CD14-positive monocyte (primary cell): ENCODE measurements at places on chromosomes 5 and 9.
A peak's percentile ranks its signal among the peaks of the same experiment; 100 is the strongest.

- H3K4me1 ChIP-seq, result no peaks in the 10 kb centered on the region
- H3K27me3 ChIP-seq, result no peaks in the 10 kb centered on the region
- no peak overlapping the region for H3K27ac ChIP-seq
- DNase-seq, result no peak
Measured at GRCh38 chr9:127473501-127473900, 22.2 kb downstream of the LRSAM1 start.

DNA sequence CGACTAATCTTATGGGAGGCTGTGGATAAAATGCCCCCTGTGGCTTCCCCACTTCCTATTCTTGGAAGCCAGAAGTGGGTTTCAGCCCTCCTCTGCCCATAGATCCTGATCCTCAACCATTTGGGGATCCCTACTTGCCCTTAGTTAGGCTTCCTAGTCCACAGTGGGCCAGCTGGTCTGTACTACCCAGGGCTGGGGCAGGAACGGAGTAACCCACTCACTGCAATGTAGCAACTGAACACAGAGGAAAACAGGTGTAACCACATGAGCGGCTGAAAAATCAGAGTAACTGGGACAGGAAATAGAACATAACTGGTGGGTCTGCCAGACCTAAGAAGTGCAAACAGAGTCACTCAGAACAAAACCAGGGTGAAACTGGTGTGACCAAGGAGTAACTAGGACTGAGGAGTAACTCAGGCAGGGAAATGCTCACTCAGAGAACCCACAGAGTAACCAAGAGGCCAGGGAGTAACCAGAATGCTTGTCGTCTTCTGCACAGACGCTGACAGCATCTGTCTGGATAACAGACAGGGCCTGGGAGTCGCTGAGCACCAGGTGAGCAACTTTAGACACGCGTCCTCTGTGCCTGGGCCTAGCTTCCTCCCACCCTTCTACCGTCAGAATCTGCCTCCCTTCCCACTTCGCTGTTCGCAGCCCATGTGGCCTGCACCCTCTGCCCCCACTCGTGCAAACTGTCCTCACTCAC, 1.0 kb downstream of the AQP3 start:
- no peaks in the 10 kb centered on the region for H3K36me3 ChIP-seq
- DNase-seq, result no peak
- H3K4me1 ChIP-seq, result peaks cover 16% of the 10 kb centered on the region
- peaks cover 3% of the 10 kb centered on the region for H3K27me3 ChIP-seq
- peak overlapping the region; percentile 74 for H3K4me3 ChIP-seq

DNA sequence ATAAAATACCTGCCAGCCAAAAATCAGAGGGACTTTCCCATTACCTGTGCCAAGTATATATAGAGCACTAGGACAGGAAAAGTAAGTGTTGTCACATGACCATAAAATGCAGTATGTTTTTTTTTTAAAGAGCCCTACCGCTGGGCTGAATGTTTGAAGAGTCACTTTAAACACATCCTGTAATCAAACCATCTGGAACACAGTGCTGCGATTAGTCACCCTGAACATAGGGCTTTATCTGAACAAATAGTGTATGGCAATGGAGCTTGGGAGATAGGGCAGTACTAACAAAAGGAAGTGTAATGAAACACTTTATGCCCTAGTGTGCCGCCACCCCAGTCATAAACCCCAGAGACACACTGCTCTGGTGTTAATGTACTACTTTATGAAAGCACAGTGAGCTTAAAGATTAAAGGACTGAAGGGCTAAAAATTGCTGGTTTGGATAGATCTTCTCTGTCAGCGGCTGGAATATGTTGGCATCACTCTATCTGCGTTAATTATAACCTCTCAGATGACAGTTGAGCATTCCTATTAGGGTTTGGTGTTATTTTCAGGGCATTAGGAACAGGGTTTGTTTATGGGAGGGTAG, 90.4 kb downstream of the ZNF608 start:
- H3K36me3 ChIP-seq, result no peaks in the 10 kb centered on the region
- no peak overlapping the region for H3K4me3 ChIP-seq
- peak; percentile 7 for DNase-seq
- H3K27ac ChIP-seq, result no peak overlapping the region

DNA sequence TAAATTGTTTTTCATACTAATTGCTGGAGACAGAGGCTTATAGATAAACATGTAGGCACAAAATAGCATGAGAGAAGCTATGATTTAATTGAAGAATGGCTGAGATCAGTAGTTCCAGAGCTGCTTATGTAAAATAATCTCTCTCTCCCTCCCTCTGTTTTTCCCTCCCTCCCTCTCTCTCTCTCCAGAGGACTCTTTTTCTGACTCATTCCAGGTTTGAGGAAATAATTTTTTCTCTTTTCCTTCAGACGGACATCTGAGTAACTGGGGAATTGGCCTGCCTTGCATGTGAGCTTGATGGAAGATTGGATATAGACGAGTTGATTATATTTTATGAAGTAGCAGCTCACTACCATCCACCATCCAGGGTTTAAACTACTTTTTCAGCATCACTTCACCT, 35.5 kb downstream of the KCTD16 start:
- no peak for DNase-seq
- H3K4me3 ChIP-seq, result no peak overlapping the region
- no peak overlapping the region for H3K27ac ChIP-seq
- H3K4me1 ChIP-seq, result no peaks in the 10 kb centered on the region
- peaks cover 42% of the 10 kb centered on the region for H3K27me3 ChIP-seq

DNA sequence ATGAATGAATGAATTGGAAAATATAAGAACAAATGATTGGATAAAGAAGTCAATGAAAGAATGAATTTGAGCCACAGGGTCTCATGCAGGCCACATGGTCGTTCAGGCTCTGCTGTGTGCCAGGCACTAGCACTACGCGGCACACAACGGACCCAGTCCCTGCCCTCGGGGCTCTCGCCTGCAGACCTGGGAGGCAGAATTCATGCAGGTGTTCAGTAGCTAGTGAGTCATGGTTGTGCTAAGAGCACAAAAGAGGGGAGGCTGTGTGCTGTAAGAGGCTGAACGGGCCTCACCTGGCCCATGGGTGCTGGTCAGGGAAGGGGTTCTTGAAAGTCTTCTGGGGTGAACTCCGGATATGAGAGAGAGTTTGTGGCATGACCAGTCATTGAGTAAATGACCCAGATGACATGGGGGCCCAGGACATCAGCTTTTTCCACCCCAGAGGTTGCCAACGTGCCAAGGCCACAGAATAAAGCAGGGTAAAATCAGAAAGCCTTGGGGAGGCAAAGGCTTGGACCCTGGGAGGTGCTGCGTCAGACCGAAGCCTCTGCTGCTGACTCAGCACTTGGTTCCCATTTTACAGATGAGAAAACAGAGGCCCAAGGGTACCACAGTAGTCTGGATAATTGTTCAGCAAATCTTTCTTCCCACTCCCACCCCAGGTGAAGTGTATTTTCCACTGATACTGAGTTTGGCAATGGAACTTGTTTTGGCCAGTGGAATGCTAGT, 264.3 kb upstream of the MVB12B start:
- no peak overlapping the region for H3K4me3 ChIP-seq
- H3K4me1 ChIP-seq, result no peaks in the 10 kb centered on the region
- no peaks in the 10 kb centered on the region for H3K36me3 ChIP-seq
- no peak for DNase-seq
- no peak overlapping the region for H3K27ac ChIP-seq

DNA sequence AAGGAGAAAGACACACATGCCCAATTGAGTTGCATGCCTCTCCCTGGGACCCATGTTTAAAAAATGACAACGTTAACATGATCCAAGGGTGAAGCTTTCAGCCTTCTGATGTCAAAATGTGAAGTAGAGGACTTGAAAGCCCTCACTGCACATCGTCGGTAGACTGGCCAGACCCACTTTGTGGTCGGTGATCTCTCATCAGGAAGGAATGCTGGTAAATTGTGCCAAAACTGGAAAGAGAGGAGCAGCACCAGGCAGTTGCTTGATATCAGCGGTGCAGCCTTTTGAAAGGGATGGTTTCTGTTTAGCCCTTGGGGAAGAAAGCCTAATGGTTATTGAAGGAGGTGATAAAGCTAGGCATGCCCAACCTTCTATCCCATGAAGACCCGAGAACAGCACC, 125.3 kb upstream of the MARCHF11 start:
- H3K27me3 ChIP-seq, result no peaks in the 10 kb centered on the region
- no peak overlapping the region for H3K27ac ChIP-seq
- H3K4me1 ChIP-seq, result no peaks in the 10 kb centered on the region
- H3K4me3 ChIP-seq, result no peak overlapping the region
- DNase-seq, result no peak

GRCh38 chr5:143239882-143240518, 163.5 kb downstream of the NR3C1 start:
- no peaks in the 10 kb centered on the region for H3K36me3 ChIP-seq
- no peaks in the 10 kb centered on the region for H3K4me1 ChIP-seq
- H3K27me3 ChIP-seq, result no peaks in the 10 kb centered on the region
- no peak overlapping the region for H3K27ac ChIP-seq
- DNase-seq, result no peak

DNA sequence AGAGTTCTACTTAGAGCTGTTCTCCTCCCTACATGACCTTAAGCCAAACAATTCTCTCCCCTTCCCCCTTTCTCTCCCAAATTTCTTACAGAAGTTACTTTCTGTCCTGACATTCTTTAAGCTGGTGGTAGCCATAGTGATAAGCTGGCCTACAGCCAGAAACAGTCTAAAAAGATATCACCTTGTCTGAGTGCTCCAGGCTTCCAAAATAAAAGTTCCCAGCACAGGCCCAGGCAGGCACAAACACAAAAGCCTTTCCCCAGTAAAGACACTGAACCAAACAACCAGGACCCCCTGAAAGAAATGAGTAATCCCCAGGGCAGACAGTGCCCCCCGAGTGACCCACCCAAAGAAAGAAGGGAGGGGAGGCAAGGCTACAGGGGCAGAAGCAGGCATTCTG, 19.2 kb downstream of the SIL1 start:
- H3K4me1 ChIP-seq, result peaks cover 48% of the 10 kb centered on the region
- H3K27me3 ChIP-seq, result no peaks in the 10 kb centered on the region
- no peak overlapping the region for H3K4me3 ChIP-seq
- DNase-seq, result no peak

DNA sequence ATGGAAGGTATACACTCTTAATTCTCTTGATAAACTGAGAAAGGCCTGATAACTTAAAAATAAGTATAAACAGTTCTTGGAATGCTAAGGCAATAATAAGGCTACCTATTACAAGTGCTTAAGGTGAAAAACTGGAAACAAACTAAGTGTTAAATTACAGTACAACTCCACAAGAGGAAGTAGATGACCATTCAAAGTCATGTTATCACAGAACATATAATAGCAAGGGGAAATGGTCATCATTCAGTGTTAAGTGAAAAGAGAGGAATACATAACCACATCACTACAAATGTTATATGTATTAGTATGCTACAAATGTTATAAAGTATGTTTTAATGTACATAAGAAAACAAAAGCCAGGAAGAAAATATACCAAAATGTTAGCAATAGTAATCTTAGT, 135.9 kb downstream of the CCDC192 start:
- no peaks in the 10 kb centered on the region for H3K27me3 ChIP-seq
- H3K36me3 ChIP-seq, result no peaks in the 10 kb centered on the region
- H3K4me3 ChIP-seq, result no peak overlapping the region
- DNase-seq, result peak; percentile 12
- peaks cover 18% of the 10 kb centered on the region for H3K4me1 ChIP-seq

GRCh38 chr9:131011274-131012022, 2.5 kb downstream of the LAMC3 start:
- peaks cover 7% of the 10 kb centered on the region for H3K4me1 ChIP-seq
- H3K36me3 ChIP-seq, result no peaks in the 10 kb centered on the region

DNA sequence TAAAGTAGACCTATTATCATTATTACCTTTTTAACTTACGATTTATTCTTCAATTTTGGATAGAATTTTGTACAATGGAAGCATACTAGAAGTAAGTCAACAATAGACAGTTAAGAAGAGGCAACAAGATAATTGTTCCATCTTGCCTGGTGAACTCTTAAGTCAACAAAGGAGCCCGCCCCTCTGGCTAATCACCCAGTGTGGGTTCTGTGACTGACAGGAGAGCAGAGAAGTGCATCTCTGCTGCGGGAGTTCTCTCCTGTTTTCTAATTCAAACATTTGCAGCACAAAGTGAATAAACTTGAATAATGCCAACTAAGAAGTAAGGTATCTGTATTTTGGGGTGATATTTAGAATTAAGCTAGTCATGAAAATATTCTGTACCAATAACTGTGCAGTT, 6.7 kb upstream of the ISL1 start:
- H3K36me3 ChIP-seq, result no peaks in the 10 kb centered on the region
- peaks cover 56% of the 10 kb centered on the region for H3K27me3 ChIP-seq
- no peak overlapping the region for H3K4me3 ChIP-seq
- H3K4me1 ChIP-seq, result no peaks in the 10 kb centered on the region
- no peak overlapping the region for H3K27ac ChIP-seq
- no peak for DNase-seq

GRCh38 chr5:177453852-177454396, 7.3 kb downstream of the PRR7 start:
- H3K4me3 ChIP-seq, result no peak overlapping the region
- H3K36me3 ChIP-seq, result no peaks in the 10 kb centered on the region
- peaks cover 43% of the 10 kb centered on the region for H3K4me1 ChIP-seq
- peaks cover 43% of the 10 kb centered on the region for H3K27me3 ChIP-seq

DNA sequence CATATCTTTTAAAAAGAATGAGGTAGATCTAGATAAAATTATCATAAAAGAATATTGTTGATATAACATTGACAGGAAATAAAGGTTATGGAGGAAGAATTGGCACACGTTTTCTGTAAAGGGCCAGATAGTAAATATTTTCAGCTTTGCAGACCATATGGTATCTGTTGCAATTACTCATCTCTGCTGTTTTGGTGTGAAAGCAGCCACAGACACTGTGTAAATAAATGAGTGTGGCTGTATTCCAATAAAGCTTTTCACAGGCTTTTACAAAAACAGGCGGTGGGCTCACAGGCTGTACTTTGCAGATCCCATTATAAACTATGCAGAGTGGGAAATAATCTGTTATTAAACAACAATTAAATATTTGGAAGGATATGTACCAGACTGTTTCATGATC, 87.4 kb downstream of the SGCD start:
- H3K27me3 ChIP-seq, result no peaks in the 10 kb centered on the region
- no peak for DNase-seq
- no peak overlapping the region for H3K4me3 ChIP-seq
- H3K4me1 ChIP-seq, result no peaks in the 10 kb centered on the region
- no peaks in the 10 kb centered on the region for H3K36me3 ChIP-seq

GRCh38 chr5:29720954-29721353, 1472.5 kb upstream of the CDH6 start:
- H3K27me3 ChIP-seq, result no peaks in the 10 kb centered on the region
- no peak overlapping the region for H3K27ac ChIP-seq
- DNase-seq, result no peak
- no peaks in the 10 kb centered on the region for H3K36me3 ChIP-seq

DNA sequence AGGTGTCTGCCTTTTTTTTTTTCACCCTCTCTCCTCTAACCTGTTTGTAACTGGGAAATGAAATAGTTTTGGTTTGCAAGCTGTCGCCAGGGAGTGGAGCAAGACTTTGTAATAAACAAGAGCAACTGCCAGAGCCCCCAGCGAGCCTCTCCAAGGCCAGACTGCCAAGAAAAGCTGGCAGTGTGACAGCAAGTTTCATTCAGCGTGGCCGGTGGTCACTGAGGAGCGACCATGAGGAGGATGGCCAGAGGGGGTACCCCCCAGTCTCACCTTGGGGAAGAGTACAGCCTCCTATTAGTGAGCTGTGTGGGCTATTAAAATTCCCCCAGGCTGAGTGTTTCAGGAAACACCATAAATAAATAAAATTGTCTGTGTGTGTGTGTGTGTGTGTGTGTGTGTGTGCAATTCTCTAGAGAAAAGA, 49.9 kb downstream of the ZFAND5 start:
- H3K27ac ChIP-seq, result no peak overlapping the region
- H3K4me1 ChIP-seq, result peaks cover 53% of the 10 kb centered on the region
- H3K36me3 ChIP-seq, result peaks cover 12% of the 10 kb centered on the region
- H3K27me3 ChIP-seq, result no peaks in the 10 kb centered on the region
- H3K4me3 ChIP-seq, result no peak overlapping the region
